ENCODE measurements at places on chromosomes 4 and X.

GRCh38 chrX:136658151-136658550, 10.2 kb downstream of the CD40LG start:
- DNase-seq = no peak

GRCh38 chr4:100574607-100575006, 56.8 kb upstream of the EMCN start:
- DNase-seq = no peak

DNA sequence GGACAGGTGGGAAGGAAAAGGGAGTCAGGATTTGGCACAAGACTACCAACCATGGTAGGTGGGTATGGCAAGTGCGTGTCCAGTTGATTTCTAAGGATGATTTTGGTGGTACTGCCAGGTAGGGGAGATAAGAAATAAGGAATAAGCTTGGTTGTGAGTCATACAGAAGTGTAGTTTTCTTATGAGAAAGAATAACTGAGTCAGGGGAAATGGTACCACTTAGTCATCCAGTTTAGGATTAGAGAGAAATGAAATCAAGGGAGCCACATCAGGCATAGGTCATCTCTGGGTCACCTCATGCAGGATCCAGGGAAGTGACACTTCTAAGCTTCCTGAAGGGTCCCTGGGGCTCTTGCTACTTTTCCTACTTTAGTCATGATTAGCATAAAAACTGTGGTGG, 107.1 kb upstream of the C1GALT1C1 start:
- no peak for DNase-seq

GRCh38 chr4:182010876-182011275, 232.3 kb upstream of the TENM3 start:
- DNase-seq = no peak

All from NCI-H1417 treated with DMSO at 0.1 percent for 48 hours (cell line).